ENCODE measurements at places on chromosomes 5 and 9.

DNA sequence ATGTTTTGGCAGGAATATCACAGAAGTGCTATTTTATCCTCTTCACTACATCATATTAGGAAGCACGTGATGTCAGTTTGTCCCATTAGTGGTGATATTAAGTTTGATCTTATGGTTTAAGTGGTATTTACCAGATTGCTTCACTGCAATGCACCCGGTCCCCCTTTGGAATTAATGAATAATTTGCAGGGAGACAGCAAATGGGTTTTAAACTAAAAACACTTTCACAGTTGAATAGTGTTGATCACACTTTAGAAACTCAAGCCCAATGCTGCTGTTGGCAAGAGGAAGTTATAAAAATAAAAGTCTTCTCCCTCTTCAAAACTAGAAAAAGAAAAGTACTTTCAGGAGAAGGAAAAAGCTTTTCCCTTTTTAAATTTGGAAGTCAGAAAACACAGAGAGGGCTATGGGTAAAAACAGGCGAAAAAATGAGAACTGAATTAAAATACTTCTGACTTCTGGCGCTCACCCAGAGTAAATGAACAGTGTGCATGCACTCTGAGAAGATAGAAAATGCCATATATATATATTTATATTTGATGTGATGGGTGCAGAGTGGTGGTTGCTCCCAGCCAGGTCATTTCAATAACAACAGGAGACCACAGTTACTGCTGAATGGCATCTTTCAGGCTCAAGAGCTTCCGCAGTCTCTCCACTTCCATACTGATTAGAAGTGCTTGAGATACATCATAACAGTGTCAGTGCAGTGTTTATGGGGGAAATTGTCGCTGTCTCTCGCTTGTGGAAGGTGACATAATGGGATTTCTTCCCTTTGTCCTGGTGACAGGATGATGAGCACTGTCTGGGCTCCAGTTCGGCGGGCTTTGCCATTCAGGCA, 278.0 kb downstream of the ZSWIM6 start:
- no peak for ATAC-seq

DNA sequence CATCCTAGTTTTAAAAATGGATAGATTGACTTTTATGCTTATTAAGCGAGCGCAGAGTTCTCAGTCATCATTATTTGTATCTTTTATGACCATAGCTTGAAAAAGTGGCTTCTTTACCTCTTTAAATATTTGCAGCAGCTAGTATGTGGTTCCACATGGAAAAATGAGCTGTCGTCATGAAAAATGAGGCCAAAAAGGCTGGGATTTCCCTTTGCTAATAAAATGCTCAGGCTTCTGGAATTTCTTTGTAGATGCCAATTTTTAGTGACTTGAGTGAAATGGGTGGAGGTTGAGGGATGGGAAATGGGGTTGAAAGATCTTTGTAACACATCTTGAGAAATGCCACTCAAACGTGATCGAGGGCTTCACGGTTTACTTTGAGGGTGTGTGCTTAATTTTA, 35.2 kb downstream of the RAI14 start:
- ATAC-seq = no peak

DNA sequence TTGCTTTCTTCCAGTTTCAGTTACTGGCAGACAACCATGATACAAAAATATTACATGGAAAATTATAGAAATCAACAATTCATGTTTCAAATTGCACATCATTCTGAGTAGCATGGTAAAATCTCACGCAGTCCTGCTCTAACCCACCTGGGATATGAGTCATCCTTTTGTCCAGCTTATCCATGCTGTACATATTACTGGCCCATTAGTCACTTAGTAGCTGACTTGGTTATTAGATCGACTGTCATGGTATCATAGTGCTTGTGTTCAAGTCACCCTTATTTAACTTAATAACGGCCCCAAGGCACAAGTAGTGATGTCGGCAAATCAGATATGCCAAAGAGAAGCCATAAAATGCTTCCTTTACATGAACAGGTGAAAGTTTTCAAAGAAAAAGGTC, 41.2 kb downstream of the NADK2 start:
- no peak for ATAC-seq

DNA sequence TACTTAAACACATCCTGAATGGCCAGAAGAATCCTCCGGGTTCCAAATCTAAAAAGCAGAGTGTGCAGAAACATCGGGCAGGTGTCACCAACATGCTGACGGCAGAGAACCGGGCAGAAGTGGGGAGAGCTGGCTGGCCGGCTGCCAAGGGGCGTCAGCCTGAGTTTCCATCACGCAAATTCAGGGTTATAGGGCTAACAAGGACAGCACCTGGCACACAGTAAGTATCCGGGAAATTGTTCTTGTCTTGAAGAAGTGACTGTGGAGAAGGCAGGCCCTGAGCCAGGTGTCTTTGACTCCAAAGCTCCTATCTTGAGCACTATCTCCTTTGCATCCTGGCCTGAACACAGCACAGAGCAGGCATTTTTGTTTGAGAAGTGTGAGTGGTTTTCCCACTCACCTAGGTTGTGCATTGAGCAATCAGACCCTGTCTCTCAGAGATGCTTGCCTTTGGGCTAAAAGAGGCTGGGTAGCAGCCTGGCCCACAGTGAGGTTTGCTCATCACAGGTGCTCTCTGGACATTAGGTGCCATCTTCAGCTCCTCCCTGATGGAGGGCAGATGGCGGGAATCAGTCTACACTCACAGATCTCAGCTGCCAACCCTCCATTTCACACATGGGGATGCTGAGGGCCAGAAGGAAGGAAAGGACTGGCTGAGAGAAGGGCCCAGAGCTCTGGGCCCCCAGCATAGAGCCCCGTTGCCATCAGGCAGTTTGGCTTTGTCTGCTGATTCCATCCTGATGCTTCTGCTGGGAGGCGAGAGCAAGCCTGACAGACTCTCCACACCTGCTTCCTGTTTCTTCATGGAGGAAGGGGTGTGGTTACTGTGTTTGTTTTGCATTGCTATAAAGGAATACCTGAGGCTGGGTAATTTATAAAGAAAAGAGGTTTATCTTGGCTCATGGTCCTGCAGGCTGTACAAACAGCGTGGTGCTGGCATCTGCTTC, 52.8 kb downstream of the WHRN start:
- ATAC-seq = peak; percentile 25

DNA sequence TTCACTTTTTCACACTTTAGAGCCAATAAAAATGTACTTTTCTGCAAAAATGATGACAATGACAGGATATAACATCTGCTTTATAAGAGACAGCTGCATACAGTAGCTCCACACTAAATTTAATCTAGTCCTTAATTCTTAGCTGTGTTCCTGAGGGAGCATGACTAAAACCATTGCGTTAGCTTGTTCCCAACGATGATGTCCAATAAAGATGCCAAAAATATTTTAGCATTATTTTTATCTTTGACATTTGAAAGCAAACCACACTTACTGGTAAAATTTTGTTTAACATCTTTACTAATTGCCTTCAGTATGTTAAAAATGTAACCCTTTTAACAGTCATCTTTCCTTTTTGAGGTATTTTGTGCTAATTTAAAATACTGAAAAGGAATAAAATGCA, 382.7 kb downstream of the CHSY3 start:
- no peak for ATAC-seq

- ATAC-seq = no peak
Observed at GRCh38 chr5:138645778-138646575, 70.8 kb upstream of the HSPA9 start.

DNA sequence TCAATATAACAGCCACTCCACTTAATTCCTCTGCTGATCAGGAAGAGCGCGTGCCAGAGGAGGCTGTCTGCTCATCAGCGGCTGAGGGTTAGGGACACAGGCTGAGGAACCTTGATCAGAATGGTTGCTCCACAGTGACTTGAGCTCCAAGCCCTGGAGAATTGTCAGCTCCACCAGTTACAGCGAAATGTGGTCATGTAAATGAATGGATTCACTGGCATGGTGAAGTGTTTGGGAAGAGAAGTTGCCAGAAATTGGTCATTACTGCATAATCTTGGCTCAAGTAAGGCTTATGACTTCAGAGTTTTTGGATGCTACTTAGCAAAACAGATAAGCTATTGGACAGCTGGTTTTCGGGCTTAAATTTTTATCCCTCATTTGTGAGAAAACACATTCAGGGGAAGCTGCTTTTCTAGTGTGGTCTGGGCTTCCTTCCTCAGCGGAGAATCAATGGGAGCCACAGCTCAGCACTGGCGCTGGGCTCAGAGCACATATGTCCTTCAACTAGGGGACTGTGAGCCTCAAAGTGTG, 65.0 kb downstream of the PRRT1B start:
- no peak for ATAC-seq

GRCh38 chr9:20624201-20625002, 2.1 kb upstream of the MLLT3 start:
- no peak for ATAC-seq

DNA sequence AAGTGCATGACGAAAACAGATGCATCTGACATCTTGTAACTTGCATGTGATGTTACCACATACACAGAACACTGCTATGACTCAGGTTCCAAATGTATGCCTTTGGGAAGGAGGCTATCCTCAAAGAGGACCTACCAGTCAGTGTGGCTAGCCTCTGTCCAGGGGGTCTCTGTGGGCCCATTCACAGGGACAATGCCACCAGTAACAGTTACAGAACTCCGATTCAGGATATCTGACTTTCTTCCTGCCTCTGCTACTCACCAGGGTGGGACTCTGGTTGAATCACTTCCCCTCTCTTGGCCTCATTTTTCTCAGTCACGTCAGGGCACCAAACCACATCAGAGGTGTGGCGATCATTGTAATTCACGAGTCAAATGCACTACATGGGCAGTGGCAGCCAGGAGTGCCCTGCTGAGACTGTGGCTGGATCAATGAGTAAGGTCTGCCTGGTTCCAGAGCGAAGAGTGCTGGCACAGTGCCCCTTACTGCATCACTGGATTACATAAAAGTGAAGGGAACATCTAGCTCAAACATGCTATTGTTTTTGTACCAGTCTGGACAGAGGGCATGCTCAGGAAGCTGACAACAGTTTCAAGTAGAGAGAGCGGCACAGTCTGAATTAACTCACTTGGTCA, 13.2 kb downstream of the ATOX1 start:
- ATAC-seq = peak; percentile 70

DNA sequence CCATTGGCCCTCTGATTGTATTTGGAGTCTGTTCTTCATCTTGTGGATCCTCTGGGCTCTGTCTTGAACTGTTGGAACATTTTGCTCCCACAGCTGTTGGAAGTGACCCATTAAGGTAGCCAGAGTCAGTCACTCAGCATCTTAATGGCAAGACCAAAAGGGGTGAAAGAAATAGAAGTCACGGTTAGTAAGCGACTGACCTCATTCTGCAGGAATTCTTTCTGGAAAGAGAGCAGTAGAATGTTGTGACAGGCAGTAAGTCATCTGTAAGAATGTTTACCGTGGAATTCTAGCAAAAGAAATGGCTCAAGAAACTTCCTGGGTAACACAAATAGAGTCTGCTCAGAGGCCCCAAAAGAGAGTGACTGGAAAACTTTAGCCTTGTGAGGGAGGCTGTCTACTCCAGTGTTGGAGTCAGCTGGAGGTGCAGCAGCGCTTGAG, 28.6 kb upstream of the TNC start:
- ATAC-seq = no peak

DNA sequence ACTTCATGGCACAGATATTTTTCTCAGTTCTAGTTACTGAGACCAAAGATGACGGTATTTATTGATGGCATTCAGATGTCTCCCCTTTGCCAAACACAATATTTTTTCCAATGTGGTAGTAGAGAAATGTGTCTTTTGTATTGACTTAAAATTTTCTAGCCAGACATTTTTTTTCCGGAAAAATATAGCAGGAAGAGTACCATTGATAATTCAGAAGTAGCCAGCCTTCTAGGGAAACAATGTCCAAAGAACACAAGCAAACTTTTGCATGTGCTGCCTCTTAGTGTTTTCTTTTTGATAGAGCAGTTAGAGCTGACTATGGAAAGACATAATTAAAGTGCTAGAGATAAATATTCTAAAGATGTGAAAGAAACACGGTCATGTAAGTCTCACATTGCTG, 231.4 kb downstream of the MARCHF11 start:
- no peak for ATAC-seq

DNA sequence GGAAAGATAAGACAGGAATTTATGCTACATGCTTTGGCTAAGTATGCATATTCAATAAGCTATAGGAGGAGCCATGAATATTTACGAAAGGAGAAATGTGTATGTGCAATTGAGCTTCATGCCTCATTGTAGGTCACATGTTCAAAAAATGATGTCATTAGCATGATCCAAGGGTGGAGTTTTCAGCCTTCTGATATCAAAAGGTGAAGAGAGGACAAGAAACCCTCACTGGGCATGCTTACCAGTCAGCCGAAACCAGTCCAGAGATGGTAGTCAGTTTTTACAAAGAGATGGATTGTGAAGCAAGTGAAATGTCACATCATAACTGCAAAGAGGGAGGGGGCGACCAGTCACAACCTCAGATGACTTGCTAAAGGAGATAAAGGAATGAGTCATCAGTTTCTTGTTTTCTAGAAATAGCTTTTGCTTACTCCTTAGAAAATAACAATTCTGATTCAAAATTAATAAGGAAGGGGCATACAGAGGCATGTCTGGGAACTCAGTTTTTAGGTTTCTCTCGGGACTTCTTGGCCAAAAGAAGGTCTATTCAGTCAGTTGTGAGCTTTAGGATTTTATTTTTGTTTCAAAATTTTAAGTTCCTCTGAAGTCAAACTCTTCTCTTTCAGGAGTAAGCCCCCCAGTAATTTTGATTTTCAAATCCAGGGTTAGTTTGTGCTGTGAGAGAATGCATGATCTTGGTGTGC, 1067.8 kb upstream of the EDIL3 start:
- no peak for ATAC-seq

DNA sequence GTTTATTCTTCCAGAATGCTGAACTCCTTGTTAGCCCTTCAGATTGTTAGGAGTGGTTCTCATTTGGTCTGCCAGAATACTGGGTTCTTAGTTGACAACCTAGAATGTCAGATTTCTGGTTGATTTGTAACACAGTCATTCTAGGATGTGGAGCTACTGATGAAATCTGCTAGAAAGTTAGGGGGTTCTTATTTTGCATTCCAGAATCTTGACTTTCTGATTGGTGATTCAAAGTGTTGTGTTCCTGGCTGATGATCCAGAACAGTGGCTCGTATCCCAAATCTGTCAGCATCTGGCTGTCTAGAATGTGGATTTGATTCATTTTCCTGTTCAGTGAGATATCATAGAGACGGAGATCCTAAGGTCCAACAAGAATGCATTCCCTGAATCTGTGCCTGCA, 21.9 kb downstream of the PTGS1 start:
- no peak for ATAC-seq

GRCh38 chr9:93944011-93944410, 11.1 kb downstream of the BARX1 start:
- ATAC-seq = no peak

DNA sequence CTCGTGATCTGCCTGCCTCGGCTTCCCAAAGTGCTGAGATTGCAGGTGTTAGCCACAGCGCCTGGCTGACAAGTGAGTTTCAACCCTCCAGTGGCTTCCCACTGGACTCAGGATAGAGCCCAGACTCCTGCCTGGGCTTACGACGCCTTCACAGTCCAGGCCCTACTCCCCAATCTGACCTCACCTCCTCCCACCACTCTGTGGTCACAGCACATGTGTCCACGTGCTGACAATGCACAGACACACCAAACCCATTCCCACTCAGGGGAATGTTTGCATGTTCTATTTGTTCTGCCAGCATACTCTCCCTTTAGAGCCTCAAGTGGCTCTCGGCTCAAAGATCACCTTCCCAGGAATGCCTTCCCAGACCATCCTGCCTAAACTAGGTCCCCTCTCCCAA, 31.1 kb upstream of the TRIM14 start:
- no peak for ATAC-seq

- no peak for ATAC-seq
Observed at GRCh38 chr5:20109326-20109725, 121.3 kb upstream of the CDH18 start.

All from activated CD4-positive, CD25-positive, alpha-beta regulatory T cell treated with anti-CD3 and anti-CD28 coated beads, Interleukin-2, amount 50 U/mL, for 24 hours (primary cell).